ENCODE measurements at places on chromosomes 3 and 15.
A peak's percentile ranks its signal among the peaks of the same experiment; 100 is the strongest.

DNA sequence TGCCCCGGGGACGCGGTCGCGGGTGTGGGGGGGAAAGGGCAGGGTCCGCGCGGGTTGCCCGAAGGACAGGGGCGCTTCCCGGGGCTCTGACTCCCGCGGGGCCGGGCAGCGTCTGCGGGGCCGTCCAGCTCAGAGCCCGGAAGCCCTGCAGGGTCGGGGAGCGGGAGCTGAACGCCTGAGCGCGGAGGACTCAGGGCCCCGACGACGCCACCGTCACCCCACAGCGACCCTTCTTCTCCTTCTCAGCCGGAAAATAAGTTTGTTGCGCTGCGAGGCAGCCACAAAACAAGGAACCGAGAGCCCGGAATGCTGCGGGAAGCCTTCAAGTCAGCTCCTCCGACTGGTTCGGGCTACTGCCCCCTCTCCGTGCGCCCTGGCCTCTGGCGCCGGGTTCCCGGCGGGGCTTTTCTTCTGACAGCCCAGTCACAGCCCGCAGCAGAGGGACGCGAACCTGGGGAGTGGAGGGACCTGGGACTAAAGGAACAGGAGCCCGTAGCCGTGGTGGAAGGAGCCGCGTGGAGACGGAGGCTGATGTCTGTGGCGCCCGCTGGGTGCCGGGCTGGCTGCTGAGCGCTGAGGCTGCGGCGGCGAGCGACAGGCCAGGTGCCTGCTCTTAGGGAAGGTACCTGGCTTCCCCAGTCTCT lies 484 bp downstream of the CNTN4 start:
- peak; percentile 5 for DNase-seq

DNA sequence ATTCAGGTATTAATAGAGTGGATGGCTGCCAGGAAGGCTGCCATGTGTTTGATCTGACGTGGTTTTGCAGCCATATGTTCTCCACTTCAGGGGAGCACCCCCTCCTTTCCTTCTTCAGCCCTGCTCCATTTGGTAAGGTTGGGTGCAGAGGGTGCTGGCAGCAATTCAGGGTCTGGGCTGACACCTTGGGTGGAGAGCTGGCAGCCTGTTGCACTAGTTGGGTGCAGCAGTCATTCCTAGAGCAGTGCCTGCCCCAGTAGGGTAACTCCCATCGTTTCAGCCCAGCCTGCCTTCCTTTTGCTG lies 1.5 kb downstream of the TYRO3 start:
- DNase-seq: no peak

DNA sequence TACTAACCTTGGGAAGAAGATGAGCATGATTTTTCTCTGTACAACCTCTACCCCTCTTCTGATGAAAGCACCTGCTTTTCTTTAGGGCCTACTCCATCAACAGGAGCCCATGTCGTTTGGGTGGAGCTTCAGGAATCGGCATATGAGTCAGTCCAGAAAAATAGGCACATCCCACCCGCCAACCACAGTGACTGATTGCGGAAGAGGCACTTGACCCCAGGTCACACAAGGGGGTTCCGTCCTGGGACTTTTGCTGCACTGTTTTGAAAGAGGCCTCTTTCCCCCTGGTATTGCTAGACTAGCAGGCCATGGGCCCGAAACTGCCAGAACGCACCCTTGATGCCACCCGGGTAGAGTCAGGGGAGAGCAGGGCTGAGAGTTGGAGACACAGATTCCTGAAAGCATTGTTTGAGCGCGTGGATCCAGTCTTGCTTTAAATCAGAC lies 19.3 kb upstream of the NRROS start:
- DNase-seq: no peak

DNA sequence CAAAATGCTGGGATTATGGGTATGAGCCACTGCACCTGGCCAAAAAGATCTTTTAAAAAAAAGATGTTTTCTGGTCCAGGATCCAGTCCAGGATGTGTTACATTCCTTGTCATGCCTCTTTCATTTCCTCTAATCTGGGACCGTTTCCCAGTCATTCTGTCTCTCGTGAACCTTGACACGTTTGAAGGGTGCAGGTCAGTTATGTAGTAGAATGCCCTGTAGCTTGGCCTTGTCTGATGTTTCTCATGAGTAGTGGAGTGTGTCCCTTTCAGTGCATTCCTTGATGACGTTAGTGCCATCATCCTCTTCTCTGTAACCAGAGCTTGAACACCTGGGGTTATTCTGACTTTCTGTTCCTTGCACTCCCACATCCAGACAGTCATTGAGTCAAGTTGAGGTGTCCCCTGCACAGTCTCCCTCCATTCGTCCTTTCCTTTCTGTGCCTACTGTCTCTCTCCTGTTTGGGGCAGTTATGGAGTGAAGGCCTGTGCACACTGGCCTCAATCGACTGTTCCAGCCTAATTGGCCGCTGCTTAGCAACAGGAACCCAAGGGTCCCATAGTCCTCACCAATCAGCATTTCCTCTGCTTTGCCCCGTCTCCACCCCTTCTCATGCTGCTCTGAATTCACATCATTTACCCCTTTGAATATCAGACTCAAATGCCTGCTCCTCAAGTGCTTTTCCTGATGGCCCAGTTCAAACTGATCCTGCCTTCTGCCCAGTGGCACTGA lies 5.5 kb downstream of the FAM81A start:
- DNase-seq: no peak

DNA sequence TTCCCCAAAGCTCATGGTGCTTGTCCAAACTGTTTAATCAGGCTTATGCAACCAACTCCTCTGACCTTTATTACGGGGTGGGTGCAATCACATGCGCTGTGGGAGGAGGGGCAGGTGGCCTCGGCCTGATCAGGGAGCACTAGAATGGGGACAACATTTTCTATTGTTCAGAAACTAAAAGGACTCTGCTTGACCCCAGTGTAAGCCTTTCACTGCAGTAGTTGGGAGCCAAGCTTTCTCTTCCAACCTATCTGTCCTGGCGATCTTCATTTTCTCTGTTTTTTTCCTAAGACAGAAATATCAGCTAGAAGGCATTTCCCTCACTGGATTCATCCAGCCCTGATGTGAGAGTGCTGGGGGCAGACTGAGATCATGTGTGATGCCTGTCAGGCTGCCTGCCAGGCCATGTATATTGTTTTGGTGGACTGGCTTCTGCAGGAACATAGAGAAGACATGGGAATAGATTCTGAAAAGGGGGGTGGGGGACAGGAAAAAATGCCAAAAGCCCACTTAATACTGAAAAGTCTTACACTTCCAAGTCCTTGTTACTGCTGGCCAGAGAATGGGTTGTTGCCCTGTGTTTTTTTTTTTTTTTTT lies 627.0 kb upstream of the TBL1XR1 start:
- DNase-seq: peak; percentile 55

DNA sequence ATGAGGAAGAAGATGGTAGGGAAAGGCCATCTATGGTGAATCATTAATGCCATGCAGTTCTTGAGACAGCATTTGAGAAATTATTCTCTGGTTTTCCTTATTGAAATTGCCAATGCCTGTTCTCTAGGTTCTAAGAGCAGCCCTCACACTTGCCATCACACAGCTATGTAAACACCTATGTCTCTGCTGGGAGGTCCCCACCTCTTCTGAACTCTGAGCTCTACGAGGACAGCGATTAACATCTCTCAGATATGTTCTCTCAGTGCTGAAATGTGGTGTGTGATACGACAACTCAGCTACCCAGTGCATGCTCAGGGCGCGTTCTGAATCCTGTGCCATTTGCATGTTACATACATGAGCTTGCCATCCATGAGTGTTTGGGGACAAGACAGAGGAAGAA lies 131.3 kb upstream of the CTDSPL start:
- no peak for DNase-seq

GRCh38 chr15:35602836-35603235 lies 56.9 kb upstream of the DPH6 start:
- DNase-seq: no peak

DNA sequence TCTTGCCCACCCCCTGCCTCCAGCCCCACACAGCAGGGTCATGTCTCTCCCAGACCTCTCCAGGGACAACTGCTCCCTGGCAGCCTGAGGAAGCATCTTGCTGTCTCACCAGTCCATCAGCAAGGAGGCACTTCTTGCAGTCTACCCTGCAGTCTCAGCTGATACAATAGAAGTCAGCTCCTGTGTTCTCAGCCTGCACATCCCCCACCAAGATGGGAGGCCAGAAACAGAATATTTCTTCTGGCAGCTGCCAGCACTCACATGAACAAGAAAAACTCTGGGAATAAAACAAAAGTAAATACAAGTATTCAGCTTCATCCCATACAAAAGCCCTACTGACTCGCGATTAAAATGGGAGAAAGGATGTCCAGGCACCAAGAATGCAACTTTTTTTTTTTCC lies 457.4 kb upstream of the PROK2 start:
- DNase-seq: no peak

DNA sequence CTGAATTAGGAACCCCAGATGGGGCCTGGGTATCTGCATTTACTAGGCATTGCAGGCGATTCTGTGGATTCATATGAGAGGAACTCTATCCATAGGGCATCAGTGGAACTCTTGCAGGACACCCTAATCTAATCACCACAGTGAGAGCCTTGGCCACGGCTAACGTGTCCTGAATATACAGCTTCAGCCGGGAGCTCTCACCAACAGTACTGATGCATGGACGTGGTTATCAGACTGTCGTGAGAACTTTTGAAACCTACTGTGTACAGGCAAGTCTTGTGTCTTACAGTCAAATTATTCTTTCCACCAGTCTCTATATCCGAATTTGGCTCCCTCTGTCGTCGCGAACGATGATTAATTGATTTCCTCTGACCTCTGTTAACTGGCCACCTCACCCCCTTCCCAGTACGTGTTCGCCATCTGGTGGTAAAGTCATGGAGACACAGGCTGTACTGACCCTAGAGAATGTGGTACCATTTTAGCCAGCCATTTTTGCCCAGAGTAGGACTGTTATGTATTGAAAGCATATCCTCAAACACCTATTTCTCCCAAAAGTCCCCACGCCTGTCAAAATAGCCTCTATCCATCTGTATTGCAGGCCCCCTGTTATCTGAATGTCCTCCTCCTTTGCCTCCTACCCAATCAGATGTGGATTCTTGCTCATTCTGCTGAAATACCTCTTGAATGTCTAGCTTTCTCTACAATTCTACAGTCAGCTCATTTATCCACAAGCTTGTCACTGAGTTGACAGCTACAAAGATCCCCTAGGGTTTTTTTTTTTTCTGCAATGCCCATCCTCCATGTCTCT lies 39.7 kb downstream of the GLDN start:
- peak; percentile 88 for DNase-seq

DNA sequence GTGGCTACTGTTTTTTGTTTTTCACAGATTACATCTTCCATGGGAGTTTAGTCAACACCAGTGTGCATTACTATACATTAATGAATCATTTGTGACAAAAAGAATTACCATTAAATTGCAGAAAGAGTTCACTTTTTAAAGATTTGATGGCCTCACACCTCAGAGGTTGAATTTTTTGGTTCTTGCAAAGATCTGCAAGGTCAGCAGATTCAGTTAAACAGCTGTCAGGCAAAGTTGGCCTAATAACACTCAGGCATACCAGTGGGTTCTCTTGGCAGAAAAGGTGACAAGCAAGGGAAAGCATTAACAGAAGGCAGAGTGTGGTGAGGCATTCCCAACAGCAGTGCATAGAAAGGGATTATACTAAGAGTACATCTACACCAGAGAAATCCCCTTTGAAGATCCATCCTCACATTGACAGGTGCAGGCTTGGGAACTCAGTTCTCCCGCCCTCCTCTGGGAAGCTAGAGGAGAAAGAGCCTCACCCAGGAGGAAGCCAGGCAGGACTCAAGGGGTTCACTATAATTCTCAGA lies 24.3 kb upstream of the PTX3 start:
- DNase-seq: no peak

- no peak for DNase-seq
Measured at GRCh38 chr15:74451861-74452835, 8.8 kb downstream of the UBL7 start.

DNA sequence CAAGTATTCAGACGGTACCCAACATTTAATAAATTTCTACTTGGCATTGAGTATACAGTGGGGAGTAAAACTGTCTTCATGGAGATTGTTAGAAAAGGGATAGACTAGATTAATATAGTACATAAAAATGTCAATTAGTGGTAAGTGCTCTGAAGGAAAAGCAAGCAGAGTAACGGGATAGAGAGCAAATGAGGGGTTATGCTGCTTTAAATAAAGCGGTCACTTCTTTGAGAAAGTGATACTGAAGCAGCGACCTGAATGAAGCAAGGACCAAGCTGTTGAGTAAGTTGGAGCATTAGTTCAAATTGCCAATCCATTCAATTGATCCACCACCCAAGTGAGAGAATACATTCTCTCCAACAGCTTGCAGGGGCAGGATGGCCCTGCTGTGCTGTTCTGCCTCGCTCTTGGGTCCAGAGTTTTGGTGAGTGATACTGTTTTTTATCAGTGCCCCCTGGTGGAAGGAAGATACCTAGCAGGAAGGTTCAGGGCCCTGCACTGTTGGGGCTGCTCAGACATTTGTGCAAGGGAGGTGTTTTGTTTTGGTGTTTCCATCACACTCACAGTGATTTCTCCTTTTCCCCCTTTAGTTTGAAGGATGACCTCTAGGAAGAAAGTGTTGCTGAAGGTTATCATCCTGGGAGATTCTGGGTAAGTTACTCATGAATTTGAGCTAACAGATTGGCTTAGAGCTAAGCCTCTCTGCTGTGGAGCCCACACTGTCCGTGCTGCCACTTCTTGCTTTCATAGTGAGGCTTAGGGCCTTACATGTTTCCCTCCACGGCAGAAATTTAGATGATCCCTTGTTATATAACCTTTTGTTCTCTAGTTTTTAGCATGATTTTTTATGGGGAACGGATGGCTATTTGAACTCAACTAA lies 69.0 kb downstream of the RAB7A start:
- DNase-seq: peak; percentile 82

DNA sequence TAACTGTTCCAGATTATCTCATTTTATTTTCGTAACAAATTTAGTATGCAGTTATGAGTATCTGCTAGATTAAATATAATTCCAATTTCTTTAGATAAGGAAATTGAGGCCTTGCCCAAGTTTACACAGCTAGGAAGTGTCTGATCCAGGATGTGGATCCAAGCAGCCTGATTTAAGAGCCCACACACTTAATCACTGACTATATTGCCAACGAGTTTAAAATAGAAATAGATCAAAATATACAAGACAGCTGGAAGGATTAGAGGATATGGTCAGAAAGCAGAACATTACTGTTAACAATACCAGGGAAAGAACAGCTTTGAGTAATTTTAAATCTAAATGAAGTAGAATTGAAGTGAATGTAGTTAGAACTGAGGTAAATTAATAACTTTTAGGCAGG lies 215.2 kb downstream of the C3orf38 start:
- DNase-seq: no peak

DNA sequence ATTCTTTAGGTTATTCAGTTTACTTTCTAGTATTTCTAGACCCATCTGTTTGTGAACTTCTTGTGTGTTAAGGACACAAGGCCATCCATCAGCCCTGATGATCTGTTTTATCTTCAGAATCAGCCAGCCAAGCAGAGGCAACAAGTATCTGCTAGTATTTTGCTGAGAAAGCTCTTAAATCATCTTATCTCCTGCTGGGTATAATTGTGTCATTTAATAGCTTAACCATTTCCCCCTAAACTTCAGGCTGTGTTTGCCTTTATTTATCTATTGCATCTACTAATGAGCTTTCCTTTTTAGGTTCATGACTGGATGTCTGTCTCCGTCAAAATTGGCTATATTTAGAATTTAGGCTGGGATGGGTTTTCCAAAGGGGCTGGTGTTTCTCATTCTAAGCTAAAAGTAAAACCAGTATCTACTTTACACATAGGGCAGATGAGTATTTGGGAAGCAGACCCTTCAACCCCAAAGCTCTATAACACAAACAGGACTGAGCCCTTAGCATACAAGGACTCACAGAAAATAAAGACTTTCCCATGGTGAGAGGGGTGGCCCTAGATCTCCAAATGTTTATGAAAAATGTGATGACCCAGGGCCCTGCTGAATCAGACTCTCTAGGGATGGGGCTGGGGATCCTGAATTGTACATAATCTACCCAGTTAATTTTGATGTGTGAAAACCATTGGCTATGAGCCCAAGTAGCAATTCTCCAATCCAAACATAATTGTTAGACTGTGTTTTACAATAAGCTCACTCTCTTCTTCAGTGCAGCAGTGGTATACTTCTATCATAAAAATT lies 65.3 kb upstream of the PSMD6 start:
- no peak for DNase-seq
